ENCODE measurements at places on chromosomes 7 and 10.

- no peak for DNase-seq
Measured at GRCh38 chr7:92228742-92229141, 17.0 kb downstream of the KRIT1 start.

DNA sequence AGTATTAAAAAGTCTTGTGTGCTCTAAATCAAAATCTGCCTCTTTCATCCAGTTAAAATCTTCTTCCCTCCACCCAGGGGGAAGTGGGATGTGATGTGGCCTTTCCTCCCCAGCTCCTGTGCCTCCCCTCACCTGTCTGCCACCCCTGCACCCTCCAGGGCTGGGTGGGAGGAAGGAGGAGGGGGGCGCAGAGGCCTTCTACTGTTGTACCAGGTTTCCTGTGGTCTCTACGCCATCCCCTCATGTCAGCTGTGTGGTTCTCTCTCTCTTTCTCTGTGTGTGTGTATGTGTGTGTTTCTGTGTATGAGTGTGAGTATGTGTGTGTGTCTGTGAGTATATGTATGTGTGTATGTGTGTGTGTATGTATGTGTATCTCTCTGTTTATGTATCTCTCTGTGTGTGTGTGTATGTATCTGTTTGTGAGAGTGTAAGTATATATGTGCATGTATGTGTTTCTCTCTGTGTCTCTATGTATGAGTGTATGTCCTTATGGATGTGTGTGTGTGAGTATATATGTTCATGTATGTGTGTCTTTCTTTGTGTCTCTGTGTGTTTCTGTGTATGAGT, 45.5 kb upstream of the C10orf71 start:
- DNase-seq = no peak

GRCh38 chr7:100400656-100401055, 27.4 kb downstream of the PILRA start:
- DNase-seq = no peak

DNA sequence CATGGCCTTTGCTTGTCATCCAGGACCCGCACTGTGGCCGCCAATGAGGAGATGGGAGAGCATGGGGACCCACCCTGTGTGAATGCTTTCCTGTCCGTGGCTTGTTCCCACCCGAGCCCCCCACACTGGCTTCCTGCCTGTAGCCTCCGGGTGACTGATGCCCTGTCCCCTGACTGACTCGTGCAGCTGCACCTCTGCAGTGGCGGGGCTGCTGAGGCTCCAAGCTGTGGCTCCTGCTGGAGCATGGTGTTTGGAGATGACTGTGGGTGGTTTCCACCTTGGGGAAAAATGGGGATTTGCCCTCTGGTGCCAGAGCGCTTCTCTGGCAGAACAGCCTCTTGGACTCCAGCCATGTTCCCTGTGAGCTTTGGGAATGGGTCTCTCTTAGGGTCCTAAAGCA, 2.1 kb downstream of the CAMK1D start:
- DNase-seq = no peak

- no peak for DNase-seq
Measured at GRCh38 chr7:45573204-45573603, 964 bp upstream of the ADCY1 start.
